ENCODE measurements at places on chromosomes 13 and 19.

DNA sequence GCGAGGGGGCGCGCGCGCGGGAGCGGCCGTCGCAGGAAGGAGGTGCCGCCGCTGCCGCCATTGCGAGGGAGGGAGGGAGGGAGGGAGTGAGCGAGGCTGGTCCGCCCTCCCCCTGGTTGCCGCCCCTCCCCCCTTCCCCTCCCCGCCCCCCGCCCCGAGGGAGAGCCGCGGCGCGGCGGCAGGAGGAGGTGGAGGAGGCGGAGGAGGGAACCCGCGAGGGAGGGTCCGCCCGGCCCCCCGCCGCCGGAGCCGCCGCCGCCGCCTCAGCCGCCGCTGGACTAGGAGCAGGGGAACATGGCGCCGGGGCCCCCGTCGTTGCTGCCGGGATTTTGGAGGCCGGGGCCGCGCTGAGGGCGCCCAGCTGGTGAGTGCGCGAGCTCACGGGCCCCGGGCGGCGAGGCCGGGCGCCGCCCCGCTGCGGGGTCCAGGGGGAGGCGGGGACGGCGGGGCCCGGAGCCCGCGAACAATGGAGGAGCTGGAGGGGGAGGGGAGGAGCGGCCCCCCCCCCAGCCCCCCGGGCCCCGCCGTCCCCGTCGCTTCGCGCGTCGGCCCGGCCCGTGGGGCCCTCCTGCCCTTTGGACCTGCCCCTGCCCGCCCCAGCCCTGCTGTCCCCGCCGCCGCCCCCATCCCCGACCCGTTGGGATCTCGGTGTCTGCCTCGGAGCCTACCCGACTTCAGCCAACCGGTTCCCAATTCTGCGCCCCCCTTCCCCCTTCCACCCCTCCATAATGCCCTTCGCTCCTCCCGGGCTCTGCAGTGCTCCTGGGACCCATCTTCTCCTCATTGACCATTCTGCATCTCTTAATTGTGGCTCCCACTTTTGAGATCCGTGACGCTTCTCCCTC lies at the start of gene ARHGAP35:
Gene ARHGAP35, plus strand, starts transcription at position 152 of the 845 bp plus-strand sequence. CDS start 57,679 bp downstream, outside the sequence.
- DNase-seq, result no peak

DNA sequence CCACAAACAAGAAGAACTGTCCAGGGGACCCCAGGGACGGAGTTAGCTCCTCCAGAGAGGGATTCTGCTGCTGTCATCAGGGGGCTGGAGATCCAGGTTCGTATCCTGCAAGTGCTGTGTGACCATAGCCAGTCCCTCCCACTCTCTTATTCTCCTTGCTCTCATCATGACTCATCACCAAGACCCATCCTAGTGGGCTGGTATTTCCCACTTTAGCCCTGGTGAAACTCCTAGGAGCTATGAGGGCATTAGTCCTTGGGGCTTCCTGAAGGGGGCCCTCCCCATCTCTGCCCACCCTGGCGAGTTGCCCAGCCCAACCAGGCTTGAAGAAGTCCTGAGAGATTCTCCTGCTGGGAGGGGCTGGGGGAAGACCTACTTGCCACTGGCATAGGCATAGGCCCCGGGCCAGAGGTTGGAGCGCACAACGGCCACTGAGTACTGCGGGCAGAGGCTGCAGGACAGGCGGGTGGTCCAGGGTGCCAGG lies 7.5 kb upstream of the DMWD start:
- no peak for DNase-seq

- no peak for DNase-seq
These were observed 196.2 kb upstream of the ZNF536 start for GRCh38 chr19:30175987-30176386.

DNA sequence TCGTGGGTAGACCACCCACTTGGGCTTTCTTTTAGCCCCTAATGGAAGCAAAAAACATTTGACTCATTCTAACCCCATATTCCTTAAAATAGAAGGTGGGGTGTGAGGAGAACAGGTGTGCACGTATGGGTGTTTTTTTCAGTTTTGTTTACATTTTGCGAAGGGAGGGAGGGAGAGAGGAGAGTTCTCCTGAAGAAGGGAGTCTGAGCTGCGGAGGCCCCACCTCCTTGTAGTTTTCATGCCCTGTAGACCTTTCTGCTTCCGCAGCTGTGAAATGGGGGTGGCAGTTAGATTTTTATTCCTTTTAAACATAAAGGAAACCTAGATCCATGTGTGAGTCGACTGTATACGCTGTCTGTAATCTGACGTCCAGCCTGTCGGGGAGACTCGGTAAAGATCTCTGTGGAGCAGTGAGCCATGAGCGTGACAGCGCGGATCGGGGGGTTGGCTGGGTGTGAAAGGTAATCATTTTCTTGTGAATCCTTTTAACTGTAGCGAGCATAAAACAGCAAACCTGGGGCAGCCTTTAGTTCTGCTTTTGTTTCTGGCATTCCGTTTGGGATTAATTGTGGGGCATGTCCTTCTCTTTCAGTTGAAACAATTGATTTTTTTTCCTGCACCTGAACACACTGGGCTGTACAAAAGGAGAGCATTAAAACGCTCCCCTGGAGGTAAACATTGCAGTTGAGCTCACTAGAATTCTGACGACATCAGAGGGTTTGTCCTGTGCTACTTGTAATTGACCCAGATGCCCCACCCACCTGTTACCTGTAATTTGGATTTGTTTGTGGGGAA lies 2.3 kb downstream of the UPF1 start:
- no peak for DNase-seq

GRCh38 chr13:25286308-25286968 lies 850 bp downstream of the MTMR6 start:
- DNase-seq, result peak; percentile 31

DNA sequence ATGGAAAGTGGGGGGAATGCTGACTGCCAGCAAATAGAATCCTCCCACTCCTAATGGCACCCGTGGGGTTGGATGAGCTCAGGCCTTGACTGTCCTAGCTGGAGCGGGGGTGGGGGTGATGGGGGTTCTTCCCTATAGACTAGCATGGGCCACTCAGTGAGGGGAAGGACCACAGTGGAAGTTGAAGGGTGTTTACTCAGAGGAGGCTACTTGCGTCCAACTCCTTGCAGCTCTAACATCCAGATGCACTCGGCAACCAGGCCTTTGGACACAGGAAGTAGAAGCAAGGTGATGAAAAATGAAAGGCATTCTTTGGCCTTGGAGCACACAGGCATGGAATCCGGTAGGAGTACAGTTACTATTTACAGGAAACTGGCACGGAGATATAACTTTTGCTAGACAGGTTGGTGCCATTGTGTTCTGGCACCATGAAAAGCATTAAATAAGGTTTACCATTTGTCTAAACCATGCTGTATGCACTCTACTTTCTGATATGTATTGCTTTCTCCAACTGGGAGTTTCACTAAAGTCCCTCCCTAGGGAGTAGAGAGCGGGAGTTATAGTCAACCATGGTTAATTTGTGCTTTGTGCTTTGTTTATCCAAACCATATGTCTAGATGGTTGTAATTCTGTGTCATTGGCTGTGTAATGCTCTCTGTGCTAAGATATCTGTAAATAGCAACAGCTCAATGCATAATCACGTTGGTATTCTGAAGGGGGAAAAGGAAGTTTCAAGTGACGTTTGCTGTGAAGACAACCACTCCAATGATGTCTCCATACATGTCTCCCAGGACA lies 125.3 kb downstream of the TSHZ3 start:
- DNase-seq, result no peak
